ENCODE measurements at places on chromosomes 11 and 22.

DNA sequence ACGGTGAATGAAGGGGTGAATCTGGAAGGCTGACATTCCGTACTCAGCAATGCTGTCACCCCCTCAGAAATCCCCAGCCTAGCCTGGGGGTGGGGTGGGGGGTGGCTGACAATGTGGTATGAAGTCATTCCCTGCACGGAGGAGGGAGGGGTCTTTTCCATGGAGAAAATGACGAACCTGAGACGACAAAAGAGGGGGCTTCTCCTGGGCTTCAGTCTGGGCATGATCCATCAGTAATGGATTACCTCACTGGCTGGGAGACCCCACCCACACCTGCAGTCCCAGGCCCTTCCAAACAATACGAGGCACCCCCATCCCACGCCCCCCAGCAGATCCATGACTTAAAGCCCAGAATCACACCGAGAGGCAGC, 1.0 kb downstream of the KIAA0930 start:
- no peak for DNase-seq

DNA sequence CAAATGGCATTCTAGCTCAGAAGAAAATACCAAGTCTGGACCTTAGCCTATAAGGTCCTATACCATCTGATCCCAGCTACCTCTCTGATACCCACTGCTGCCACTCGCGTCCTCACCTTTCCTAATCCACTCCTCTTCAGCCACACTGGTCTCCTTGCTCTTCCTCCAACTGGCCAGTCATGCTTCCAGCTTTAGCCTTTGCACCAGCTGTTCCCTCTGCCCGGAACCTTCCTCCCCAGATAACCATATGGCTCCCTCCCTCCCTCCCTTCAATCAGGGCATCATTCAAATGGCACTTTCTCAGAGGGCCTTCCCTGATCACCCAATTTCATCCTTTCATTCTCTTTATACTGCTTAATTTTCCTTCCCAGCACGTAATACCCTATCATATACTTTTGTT, 67.9 kb downstream of the KCNC1 start:
- DNase-seq = no peak

GRCh38 chr22:45752036-45752435, 80.4 kb downstream of the ATXN10 start:
- DNase-seq = no peak

- DNase-seq = no peak
Measured at GRCh38 chr11:57459164-57460021, 935 bp upstream of the RTN4RL2 start.

DNA sequence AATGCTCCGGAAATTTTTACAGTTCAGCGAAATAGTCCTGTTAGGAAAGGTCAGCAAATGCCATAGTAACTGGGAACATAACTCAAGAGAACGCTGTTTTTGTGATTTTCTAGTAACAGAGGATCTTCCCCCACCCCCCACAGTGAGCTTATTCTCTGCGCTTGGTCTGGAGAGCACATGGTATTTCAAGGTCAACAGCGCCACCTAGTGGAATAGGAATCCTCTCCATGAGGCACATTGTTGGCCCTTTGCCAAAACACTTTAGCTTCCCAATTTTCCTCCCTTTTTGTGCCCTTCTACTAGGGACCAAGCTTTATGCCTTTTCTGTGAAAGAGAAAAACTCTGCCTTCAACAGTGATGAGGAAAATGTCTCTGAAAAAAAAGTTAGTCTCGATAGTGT, 13.2 kb upstream of the OR4C12 start:
- DNase-seq = peak; percentile 65

GRCh38 chr11:126981635-126982034, 18.9 kb downstream of the KIRREL3 start:
- no peak for DNase-seq

- DNase-seq = no peak
Measured at GRCh38 chr11:115470928-115471327, 33.3 kb downstream of the CADM1 start.

DNA sequence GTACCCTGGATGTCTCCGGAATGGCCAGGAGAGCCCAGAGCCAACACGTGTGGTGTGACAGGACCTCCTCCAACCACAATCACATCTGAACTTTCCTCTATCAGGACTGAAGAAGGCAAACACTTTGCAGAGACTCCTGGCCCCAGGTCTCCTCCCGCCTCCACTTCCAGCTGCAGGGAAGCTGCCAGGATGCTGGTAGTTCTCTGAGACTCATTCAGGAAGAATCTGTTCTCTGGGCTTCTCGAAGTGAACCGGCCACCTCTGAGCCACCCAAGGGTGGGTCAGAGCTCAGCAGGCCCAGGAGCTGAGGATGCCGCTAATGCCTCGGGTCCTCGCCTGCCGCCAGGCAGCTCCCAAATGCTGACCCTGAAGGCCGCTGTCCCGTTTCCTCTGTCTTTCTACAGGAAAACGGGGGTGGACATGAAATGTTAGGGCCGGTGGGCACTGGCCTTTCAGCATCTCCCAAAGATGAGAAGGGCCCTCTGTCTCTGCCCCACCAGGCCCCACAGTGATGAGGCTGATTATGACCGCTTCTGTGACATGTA, 789.9 kb downstream of the BRD1 start:
- no peak for DNase-seq

GRCh38 chr22:37676736-37677492, 1.5 kb downstream of the LGALS1 start:
- DNase-seq = peak; percentile 97

- peak; percentile 61 for DNase-seq
Measured at GRCh38 chr11:70755410-70756158, 357.3 kb downstream of the CTTN start.

- no peak for DNase-seq
Measured at GRCh38 chr11:77249427-77249826, 52.1 kb downstream of the GDPD4 start.

- DNase-seq = no peak
Measured at GRCh38 chr11:119763071-119763728, 34.2 kb upstream of the NECTIN1 start.

GRCh38 chr11:13135385-13136271, 126.5 kb downstream of the RASSF10 start:
- DNase-seq = peak; percentile 71

GRCh38 chr11:14593671-14594070, 49.9 kb upstream of the PDE3B start:
- DNase-seq = no peak

DNA sequence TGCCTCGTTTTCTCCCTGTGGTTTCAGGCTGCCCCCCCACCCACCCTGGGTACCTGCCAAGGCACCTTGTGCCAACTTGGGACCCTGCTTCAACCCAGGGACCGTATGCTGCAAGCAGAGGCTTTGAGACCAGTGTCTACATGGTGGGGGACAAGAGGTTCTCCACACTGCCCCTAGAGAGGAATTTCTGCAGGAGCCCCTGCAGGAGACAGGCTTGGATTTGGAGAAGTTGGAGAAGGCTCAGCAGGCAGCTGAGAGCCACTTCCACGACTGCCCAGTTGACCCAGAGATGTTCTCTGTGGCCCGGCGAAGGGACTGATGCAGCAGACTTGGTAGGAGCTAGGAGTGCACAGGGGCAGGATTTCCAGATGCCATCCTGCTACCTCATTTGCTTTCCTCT, 20.1 kb upstream of the NNMT start:
- no peak for DNase-seq

GRCh38 chr11:35360055-35360530, 59.3 kb downstream of the SLC1A2 start:
- no peak for DNase-seq

DNA sequence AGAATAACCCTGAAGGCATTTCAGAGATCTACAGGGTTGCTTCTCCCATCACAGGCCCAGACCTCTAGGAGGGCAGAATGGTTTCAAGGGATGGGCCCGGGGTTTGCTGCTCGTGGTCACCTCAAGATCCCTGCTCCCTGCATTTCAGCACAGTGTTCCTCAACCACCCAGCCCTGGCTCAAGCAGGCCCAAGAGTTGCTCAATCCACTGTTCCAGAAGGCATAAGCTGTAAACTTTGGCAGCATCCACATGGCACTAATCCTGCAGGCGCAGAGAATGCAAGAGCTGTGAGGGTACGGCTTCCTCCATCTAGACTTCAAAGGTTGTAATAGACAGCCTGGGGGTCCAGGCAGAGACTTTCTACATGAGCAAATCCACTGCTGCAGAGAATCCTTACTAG, 225.0 kb upstream of the UBASH3B start:
- DNase-seq = no peak

DNA sequence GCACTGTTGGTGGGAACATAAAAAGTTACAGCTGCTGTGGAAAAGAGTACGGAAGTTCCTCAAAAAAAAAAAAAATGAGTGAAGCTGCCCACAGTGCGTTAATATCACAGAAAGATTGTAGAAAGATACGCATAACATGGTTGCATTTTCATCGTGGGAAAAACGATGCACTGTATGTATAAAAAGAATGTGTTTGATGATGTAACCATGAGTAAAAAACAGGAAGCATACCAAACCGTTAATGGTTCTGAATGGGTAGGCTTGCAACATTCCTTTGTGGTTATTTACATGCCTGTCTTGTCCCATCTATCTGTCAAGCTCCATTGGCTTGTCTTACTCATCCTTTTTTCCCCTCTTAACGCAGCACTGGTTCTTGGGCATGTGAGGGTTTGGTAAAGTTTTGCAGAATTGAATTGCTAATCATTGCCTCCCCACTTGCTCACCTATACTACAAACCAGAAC, 33.8 kb upstream of the DKK3 start:
- DNase-seq = peak; percentile 94

DNA sequence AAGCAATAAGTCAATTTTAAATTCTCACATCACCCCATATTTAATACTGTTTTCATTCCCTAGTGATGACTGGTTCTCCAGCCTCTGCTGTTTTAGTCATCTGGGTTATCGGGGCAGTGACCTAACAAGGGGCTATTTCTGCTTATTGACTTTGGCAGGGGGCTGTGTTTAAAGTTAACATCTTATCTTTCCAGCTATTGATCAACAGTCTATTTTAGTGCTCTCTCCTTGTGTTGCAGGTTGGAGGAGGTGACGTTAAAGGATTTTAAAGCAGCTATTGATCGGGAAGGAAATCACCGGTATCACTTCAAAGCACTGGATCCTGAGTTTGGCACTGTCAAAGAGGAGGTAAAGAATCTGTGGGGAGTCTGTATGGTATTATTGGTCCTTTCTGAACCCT, 7.7 kb upstream of the DLAT start:
- DNase-seq = peak; percentile 37

DNA sequence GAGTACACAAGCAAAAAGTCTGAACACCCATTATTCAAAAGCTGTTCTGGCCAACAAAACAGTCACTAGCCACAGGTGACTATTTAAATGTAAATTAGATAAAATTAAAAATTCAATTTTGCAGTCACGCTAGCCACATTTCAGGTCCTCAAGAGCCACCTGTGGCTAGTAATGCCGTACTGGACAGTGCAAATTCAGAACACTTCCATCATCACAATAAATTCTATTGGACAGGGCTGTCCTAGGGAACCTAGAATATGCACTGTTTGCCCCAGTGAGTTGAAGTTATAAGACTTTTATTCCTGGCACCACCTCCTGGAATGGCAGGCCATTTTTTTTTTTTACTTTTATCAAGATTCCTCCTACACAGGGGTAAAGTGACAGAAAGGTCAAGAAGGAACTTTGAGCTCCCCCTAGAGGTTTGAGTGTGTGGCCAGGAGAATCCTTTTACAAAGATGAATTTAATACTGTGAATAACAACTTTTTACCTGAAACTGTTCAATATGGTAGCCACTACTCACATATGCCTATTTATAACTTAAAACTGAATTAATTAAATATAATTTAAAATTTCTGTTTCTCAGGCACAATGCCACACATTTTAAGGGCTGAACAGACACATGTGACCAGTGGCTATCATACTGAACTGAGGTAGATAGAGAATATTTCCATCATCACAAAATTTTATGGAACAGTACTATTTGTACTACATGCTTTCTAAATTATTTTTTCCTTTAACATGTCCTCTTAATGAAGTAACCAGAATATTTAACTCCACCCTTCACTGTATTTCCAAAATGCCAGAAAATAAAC, 6.5 kb downstream of the MSANTD2 start:
- DNase-seq = peak; percentile 68

GRCh38 chr22:22442928-22443709, 65.4 kb downstream of the ZNF280B start:
- no peak for DNase-seq

DNA sequence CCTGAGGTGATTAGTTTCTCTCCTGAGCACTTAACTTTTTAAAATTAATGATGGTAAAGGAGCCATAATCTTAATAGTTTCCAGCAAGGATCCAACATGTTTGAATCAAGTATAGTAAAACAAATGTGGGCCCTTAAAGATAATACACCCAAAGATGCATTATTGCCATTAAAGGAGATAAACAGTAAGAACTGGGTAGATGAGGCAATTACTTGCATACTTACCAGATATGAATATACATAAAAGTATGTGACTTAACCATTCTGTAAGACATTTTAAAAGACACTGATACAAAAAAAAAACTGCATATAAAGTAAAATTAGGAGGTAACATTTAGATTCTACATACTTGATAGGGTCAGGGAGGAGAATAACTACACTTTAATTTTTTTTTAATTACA, 48.2 kb downstream of the CADM1 start:
- no peak for DNase-seq

- DNase-seq = peak; percentile 80
Measured at GRCh38 chr11:96090711-96091110, 166.8 kb upstream of the MTMR2 start.

- DNase-seq = peak; percentile 78
Measured at GRCh38 chr11:59207988-59208451, 4.7 kb downstream of the MPEG1 start.

- DNase-seq = peak; percentile 49
Measured at GRCh38 chr11:105923807-105924206, 98.2 kb downstream of the MSANTD4 start.

DNA sequence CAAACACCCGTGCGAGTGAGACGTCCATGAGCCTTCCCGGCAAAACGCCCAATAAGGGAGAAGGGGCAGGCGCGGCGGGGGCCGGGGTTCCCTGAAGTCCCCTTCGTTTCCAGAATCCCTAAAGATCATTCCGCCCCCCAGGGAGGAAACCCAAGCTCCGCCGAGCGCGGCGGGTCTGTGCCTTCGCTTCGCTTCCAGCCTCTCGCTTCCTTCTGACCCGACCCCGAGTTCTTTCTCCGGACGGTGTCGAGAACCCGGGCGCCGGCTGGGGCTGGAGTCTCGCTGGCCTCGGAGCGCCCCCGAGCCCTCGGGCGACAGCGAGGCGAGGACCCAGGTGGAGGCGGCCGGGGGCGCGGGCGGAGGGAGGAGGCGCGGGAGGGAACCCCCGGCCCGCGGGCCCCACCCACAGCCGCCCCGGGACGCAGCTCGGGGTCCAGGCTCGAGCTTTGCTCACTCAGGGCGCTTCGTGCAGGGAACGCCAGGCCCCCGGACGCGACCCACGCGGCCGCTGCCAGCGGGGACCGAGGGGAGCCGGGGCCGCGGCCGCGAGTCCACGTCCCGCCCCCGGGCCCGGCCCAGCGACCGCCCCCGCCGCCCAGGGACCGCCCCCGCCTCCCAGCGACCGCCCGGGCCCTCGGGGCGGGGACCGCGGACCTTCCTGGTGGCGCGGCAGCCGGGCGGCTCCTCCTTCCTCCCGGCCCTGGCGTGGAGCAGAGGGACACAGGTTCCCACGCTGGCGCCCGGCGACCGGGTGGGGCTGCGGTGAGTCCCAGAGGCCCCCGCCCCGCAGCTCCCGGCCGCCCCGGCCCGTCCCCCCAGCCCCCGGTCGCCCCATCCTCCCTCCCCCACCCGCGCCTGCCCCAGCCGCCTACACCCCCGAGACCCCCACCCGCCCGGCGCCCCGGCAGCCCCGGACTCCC, at the start of gene PGGHG:
TSS of gene PGGHG (plus strand) at position 649 of the 920 bp plus-strand sequence. CDS start 691 bp downstream, outside the sequence.
- peak; percentile 33 for DNase-seq
